ENCODE measurements at places on chromosomes 1 and 21. TPM values are rescaled to one million over a fixed set of nuclear protein-coding genes. Genes with fewer than 3 reads are reported as not detected.
A peak's percentile ranks its signal among the peaks of the same experiment; 100 is the strongest.

SHE gene
- total RNA-seq, result 0.14 TPM

CCDC181 gene
- total RNA-seq, result not detected

LAMC2 gene
- total RNA-seq, result not detected

PTGER3 gene
- total RNA-seq, result 0.72 TPM

ZBTB21 gene
- 100 TPM for total RNA-seq

GRCh38 chr1:230306169-230306568, 120.0 kb downstream of the PGBD5 start:
- H3K27me3 ChIP-seq, result no peaks in the 10 kb centered on the region
- H3K4me3 ChIP-seq, result no peak overlapping the region
- H3K27ac ChIP-seq, result no peak overlapping the region
- H3K36me3 ChIP-seq, result no peaks in the 10 kb centered on the region
- peak; percentile 17 for DNase-seq
- H3K4me1 ChIP-seq, result no peaks in the 10 kb centered on the region

DNA sequence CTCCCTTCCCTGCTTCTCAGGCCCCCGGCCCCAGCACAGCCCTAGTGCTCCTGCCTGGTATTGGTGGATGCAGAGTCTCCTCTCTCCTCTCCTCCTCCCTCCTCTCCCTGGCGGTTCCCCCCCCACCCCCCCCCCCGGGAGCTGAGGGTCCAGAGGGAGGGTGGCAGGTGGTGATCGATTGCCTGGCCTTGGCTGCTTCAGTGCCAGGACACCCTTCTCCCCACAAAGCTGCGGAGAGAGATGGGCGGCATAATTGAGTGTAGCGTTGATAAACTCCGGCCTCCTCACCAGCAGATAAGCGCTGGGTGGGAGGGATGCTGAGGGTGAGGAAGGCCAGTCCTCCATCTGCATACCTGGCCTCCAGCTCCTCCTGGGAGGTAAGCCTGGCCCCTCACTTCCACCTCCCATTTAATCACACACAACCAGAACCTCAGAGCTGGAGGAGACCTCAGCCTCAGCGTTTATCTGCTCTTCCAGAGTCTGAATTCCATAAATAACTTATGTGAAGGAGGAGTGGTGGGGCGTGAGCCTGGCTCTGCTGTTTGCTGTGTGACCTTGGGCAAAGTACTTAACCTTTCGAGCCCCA, 60.8 kb downstream of the LRRN2 start:
- H3K27ac ChIP-seq, result no peak overlapping the region
- H3K27me3 ChIP-seq, result no peaks in the 10 kb centered on the region
- H3K4me1 ChIP-seq, result no peaks in the 10 kb centered on the region
- no peak overlapping the region for H3K4me3 ChIP-seq
- H3K36me3 ChIP-seq, result no peaks in the 10 kb centered on the region

GRCh38 chr1:45499415-45499769, 481 bp downstream of the CCDC163 start:
- no peaks in the 10 kb centered on the region for H3K36me3 ChIP-seq
- H3K27me3 ChIP-seq, result no peaks in the 10 kb centered on the region
- peak overlapping the region; percentile 58 for H3K4me3 ChIP-seq
- no peak for DNase-seq

DNA sequence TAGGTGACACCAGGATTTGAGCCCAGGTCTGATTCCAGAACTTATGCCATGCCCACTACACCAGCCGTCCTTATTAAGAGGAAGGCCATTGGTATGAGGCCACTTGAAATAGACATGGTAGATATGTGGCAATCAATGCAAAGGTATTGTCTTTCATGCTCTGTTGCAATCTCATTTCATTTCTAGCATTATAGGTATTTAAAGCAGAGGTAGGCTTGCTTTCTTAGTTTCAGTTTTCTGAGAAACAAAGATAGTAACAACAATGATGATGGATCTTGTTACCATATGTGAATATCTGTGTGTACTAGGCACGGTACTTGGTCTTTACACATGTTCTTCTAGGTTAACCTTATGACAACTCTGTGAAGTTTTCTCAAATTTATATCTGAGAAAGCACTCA, 113.1 kb downstream of the FGGY start:
- no peaks in the 10 kb centered on the region for H3K4me1 ChIP-seq
- no peak overlapping the region for H3K27ac ChIP-seq
- no peaks in the 10 kb centered on the region for H3K27me3 ChIP-seq
- H3K36me3 ChIP-seq, result no peaks in the 10 kb centered on the region

DNA sequence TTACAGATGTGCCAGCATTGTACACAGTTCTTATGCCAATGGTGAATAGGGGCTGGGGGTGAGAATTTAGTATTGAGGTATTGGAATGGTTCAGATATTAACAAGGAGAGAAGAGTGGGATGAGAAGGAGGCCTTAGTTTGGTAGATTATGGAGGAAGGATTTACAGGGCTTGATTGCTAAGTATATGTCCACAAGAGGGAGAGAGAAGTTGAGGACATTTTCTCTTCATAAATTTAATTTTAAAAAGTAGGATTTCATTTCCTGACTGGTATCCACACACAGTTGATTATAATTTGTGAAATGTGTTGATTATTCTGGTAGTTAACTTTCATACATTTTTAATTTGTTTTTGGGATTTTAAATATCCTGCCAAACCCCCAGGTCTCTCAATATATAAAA, 213.0 kb downstream of the ADGRL2 start:
- H3K27ac ChIP-seq, result no peak overlapping the region
- no peaks in the 10 kb centered on the region for H3K27me3 ChIP-seq
- no peak overlapping the region for H3K4me3 ChIP-seq

DNA sequence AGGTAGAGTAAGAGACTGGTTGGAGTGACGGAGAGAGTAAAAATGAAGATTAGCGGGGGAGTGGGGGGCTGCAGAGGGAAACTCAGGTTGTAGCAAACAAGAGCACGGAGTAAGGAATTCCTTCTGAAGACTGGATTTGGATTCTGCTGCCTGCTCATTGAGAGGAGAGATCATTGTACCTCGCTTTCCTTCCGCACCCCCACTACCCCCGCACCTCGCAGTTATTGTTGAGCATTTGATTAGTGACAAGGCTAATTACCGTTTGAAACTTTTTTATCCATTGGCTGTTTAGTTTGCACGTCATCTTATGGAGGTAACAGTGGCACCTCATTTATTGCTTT, 463 bp downstream of the PRPF3 start:
- DNase-seq, result no peak
- peaks cover 12% of the 10 kb centered on the region for H3K4me1 ChIP-seq
- peak overlapping the region; percentile 89 for H3K27ac ChIP-seq

DNA sequence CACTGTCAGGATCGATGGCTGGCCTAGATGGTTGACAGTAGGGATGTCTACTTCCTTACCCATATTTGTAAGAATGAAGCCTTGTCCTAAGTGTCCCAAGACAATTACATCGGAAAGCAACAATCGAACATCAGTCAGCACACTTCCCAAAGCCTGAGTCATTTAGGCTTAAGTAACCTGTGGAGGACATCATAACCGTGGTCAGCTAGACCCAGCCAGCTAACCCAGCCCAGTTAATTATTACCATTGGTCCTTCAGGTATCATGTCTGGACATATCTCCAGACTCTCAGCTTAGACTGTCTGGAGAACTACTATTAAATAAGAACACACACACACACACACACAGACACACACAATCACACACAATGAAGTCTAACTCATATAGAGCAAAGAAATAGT, 264.7 kb downstream of the TRABD2B start:
- no peak overlapping the region for H3K4me3 ChIP-seq
- no peaks in the 10 kb centered on the region for H3K36me3 ChIP-seq
- no peak overlapping the region for H3K27ac ChIP-seq
- H3K4me1 ChIP-seq, result no peaks in the 10 kb centered on the region

GRCh38 chr21:45592208-45592619, 50.0 kb upstream of the SLC19A1 start:
- H3K4me1 ChIP-seq, result peaks cover 22% of the 10 kb centered on the region
- H3K27ac ChIP-seq, result no peak overlapping the region

DNA sequence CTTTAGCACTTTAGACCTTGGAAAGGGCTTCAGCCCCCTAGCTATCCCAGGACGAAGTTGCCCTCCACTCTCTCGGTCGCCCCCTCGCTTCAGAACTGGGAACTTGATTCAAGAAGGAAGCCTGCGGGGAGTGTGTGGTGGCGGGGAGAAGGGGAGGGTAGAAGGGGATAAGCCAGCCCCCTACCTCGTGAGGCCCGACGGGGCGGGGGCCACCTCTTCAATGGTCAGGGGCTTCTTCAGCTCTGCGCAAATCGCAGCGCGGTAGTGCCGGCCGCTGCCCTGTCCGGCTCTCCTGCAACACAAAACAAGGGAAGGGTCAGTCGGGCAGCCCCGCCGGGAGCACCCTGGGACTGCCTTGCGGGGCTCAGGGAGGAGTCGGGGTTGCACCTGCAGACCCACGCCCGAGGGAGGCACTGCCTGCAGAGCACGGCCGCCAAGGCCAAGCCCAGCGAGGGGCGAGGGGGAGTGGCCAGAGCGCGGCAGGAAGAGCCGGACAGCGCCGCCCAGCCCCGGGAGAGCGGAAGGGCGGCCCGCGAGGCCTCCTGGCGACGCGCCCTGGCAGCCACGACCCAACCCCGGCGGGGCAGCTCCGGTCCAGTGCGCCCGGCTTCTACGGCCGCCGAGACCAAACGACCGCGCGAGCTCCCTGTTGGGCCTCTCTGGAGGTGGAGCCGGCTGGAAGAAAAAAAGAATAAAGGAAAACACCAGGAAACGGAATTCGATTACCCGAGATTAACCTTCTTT, 56.2 kb upstream of the RASAL2 start:
- no peaks in the 10 kb centered on the region for H3K27me3 ChIP-seq
- no peak for DNase-seq
- no peaks in the 10 kb centered on the region for H3K36me3 ChIP-seq
- no peaks in the 10 kb centered on the region for H3K4me1 ChIP-seq
- H3K4me3 ChIP-seq, result peak overlapping the region; percentile 17

DNA sequence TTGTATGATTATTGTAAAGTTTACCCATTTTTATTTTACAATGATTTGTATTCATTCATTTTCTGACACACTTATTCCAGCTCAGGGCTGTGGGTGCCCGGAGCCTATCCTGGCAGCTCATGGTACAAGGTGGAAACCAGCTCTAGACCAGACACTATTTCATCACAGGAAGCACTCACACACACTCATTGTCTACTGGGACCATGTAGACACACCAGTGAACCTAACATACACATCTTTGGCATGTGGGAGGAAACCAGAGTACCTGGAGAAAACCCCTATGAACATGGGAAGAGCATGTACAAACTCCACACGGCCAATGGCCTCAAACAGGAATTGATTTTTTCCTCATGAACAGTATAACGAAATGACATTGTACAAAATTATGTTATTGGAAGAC, 2.4 kb downstream of the DTL start:
- no peak for DNase-seq
- no peak overlapping the region for H3K4me3 ChIP-seq
- no peaks in the 10 kb centered on the region for H3K36me3 ChIP-seq
- no peaks in the 10 kb centered on the region for H3K27me3 ChIP-seq

- no peaks in the 10 kb centered on the region for H3K4me1 ChIP-seq
- peaks cover 9% of the 10 kb centered on the region for H3K27me3 ChIP-seq
- H3K4me3 ChIP-seq, result no peak overlapping the region
- no peak for DNase-seq
- H3K36me3 ChIP-seq, result no peaks in the 10 kb centered on the region
- no peak overlapping the region for H3K27ac ChIP-seq
Observed at GRCh38 chr1:81808760-81809159, 8.0 kb downstream of the ADGRL2 start.

DNA sequence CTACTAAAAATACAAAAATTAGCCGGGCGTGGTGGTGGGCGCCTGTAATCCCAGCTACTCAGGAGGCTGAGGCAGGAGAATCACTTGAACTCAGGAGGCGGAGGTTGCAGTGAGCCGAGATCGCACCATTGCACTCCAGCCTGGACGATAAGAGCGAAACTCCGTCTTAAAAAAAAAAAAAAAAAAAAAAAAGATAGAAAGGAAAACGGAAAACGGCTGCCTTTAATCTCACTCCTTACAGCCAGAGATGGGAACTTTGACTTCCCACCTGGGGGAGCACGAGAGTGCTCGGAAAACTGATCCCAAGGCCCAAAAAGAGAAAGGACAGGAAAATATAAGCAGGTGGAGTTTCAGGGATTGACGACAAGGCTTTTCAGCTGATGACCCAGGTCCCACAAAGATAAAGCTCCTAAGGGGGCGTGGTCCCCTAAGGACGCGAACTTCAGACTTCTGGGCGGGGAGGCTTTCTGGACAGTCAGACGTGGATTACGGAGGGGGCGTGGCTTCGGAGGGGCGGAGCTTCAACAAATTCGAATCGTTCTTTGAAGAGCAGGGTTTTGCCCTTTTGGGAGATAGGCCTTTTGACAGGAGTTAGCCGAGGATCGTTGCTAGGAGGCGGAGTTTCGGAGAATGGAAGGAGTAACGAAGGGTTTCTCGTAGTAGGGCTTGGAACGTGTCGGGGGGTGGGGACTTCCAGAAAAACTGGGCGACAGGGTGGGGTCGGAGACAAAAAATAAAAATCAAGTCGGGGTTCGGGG, 958 bp upstream of the CKS1B start:
- peak overlapping the region; percentile 99 for H3K27ac ChIP-seq
- peak; percentile 94 for DNase-seq
- H3K27me3 ChIP-seq, result no peaks in the 10 kb centered on the region
- H3K4me3 ChIP-seq, result peak overlapping the region; percentile 91
- H3K36me3 ChIP-seq, result peaks cover 2% of the 10 kb centered on the region

- DNase-seq, result no peak
- H3K27ac ChIP-seq, result no peak overlapping the region
Observed at GRCh38 chr1:93186667-93187066, 6.1 kb downstream of the CCDC18 start.

DNA sequence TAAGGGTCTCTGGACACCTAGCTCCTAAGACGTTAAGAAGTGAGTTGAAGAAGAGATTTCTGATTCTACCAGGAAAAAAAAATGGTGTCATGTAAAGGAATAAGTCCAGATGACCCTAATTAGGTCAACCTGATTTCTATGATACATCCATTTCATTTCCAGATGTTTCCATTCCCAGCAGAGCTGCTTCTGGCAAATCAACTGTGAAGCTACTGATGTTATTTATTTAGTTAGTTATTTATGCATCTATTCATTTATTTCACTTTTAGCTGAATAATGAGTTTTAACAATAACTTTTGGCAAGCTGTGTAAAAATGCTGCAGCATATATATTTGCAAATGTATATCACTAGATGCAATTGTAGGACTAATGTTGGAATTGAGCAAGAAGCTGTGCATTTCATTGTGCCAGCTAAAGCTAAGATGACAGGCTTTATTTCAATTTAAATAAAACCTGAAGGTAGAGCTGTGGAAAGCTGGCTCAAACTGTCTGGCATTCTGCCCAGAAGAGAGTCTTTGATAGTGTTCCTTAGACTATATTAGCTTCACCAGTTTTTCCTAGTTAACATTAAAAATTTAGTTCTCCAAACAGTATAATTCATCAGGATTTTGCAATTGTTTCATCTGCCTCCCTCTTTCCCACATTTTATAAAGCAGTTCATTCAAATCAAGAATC, 1164.4 kb upstream of the ADGRL4 start:
- no peak for DNase-seq
- H3K36me3 ChIP-seq, result no peaks in the 10 kb centered on the region
- no peaks in the 10 kb centered on the region for H3K4me1 ChIP-seq
- no peak overlapping the region for H3K4me3 ChIP-seq
- H3K27me3 ChIP-seq, result no peaks in the 10 kb centered on the region
- no peak overlapping the region for H3K27ac ChIP-seq

DNA sequence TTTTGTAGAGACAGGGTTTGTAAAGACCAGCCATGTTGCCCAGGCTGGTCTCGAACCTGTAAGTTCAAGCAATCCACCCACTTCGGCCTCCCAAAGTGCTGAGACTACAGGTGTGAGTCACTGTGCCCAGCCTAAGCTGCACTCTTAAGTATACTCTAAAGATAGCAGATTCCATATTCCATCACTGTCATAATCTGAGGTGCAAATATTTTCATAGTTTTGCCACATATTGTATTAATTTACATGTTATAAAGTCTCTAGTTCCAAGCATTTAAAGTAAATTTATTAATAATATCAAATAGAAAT, 121.3 kb downstream of the HFM1 start:
- H3K4me3 ChIP-seq, result no peak overlapping the region
- no peak for DNase-seq
- no peaks in the 10 kb centered on the region for H3K36me3 ChIP-seq
- H3K4me1 ChIP-seq, result no peaks in the 10 kb centered on the region
- no peaks in the 10 kb centered on the region for H3K27me3 ChIP-seq
- no peak overlapping the region for H3K27ac ChIP-seq

Data from natural killer cell (primary cell).